Brain (organoid and tissue), 16 donors: ENCODE measurements at places on chromosomes 1 and 21. TPM values are rescaled to one million over a fixed set of nuclear protein-coding genes. Genes with fewer than 3 reads are reported as not detected.

CFAP57 gene
- polyA plus RNA-seq = 0.73 TPM

SLC2A5 gene
- polyA plus RNA-seq = 1.3 TPM

NHLH1 gene
- polyA plus RNA-seq = 1.0 TPM

KRTAP11-1 gene
- not detected for polyA plus RNA-seq

OR2G3 gene
- polyA plus RNA-seq = not detected

CNIH3 gene
- polyA plus RNA-seq = 4.0 TPM

TNFSF4 gene
- 0.73 TPM for polyA plus RNA-seq

FABP3 gene
- 42.1 TPM for polyA plus RNA-seq

ASPM gene
- polyA plus RNA-seq = 3.2 TPM

KCNE1 gene
- polyA plus RNA-seq = 0.22 TPM

RIPK4 gene
- 10.6 TPM for polyA plus RNA-seq

CFAP45 gene
- polyA plus RNA-seq = 0.98 TPM

AMPD1 gene
- not detected for polyA plus RNA-seq

PTAFR gene
- 1.3 TPM for polyA plus RNA-seq

ARHGEF2 gene
- polyA plus RNA-seq = 195 TPM

MPL gene
- polyA plus RNA-seq = 0.32 TPM

LYPLA2 gene
- polyA plus RNA-seq = 53.3 TPM

GIPC2 gene
- 0.19 TPM for polyA plus RNA-seq

PEX10 gene
- 39.1 TPM for polyA plus RNA-seq

AMY1A gene
- polyA plus RNA-seq = not detected

ST6GALNAC3 gene
- 3.5 TPM for polyA plus RNA-seq

MTARC1 gene
- 51.3 TPM for polyA plus RNA-seq

C1orf53 gene
- 2.3 TPM for polyA plus RNA-seq

OPRD1 gene
- polyA plus RNA-seq = 1.9 TPM

GFI1 gene
- polyA plus RNA-seq = not detected

ATP6V1G3 gene
- not detected for polyA plus RNA-seq

KIF21B gene
- 34.3 TPM for polyA plus RNA-seq

KRTAP10-5 gene
- not detected for polyA plus RNA-seq

FAM72C gene
- polyA plus RNA-seq = 7.8 TPM

ASCL5 gene
- not detected for polyA plus RNA-seq

CLCNKA gene
- polyA plus RNA-seq = 0.17 TPM

GPN2 gene
- 25.8 TPM for polyA plus RNA-seq

NPHP4 gene
- 10.4 TPM for polyA plus RNA-seq

RHBDL2 gene
- polyA plus RNA-seq = 2.6 TPM

RXFP4 gene
- polyA plus RNA-seq = not detected

MMEL1 gene
- 1.3 TPM for polyA plus RNA-seq

ATF3 gene
- 12.3 TPM for polyA plus RNA-seq

HSD3B2 gene
- polyA plus RNA-seq = not detected

SHE gene
- 1.6 TPM for polyA plus RNA-seq

ABCG1 gene
- 31.4 TPM for polyA plus RNA-seq

UTS2 gene
- polyA plus RNA-seq = not detected

OR2T33 gene
- polyA plus RNA-seq = not detected

AXDND1 gene
- polyA plus RNA-seq = not detected

OR2M3 gene
- not detected for polyA plus RNA-seq

TDRD10 gene
- polyA plus RNA-seq = 0.27 TPM

CLCA2 gene
- polyA plus RNA-seq = 0.17 TPM

BATF3 gene
- polyA plus RNA-seq = 1.8 TPM
